Gastroesophageal sphincter (tissue), 4 donors: ENCODE measurements at places on chromosomes 4 and X. TPM values are rescaled to one million over a fixed set of nuclear protein-coding genes. Genes with fewer than 3 reads are reported as not detected.
A peak's percentile ranks its signal among the peaks of the same experiment; 100 is the strongest.

GRCh38 chrX:72296991-72297390 is 8.7 kb downstream of the CITED1 start:
- ATAC-seq = no peak

- no peak for ATAC-seq
Observed at GRCh38 chr4:77652237-77652897, 46.7 kb downstream of the CXCL13 start.

DNA sequence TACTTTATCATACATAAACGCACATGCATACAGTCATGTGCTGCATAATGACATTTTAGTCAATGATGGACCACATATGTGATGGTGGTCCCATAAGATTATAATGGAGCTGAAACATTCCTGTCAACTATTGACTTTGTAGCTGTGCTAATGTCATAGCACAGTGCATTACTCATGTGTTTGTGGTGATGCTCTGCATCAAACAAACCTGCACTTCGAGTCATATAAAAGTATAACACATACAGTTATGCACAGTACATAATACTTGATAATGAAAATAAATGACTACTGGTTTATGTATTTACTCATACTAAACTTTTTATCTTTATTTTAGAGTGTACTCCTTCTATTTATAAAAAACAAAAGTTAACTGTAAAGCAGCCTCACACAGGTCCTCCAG is 60.5 kb upstream of the MCUB start:
- no peak for ATAC-seq

DNA sequence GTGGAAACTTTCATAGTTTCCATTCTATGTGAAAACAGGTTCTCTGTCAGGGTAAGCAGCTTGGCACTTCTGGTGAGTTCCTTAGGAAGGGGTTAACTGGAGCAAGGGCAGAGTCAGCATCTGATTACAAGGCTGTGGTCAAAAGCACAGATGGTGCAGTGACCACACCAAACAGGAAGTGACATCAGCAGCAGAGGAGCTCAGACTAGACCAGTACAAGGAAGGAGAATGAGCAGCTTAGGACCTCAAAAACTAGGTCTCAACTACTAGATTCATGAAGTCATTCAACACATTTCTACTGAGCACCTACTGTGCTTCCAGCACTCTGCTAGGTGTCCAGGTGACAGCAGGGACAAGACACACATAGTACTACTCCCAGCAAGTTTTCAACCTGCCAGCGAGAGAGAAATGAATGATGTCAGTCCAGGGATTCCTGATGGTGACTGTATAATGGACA is 130.2 kb downstream of the AMELX start:
- ATAC-seq = peak; percentile 39

DNA sequence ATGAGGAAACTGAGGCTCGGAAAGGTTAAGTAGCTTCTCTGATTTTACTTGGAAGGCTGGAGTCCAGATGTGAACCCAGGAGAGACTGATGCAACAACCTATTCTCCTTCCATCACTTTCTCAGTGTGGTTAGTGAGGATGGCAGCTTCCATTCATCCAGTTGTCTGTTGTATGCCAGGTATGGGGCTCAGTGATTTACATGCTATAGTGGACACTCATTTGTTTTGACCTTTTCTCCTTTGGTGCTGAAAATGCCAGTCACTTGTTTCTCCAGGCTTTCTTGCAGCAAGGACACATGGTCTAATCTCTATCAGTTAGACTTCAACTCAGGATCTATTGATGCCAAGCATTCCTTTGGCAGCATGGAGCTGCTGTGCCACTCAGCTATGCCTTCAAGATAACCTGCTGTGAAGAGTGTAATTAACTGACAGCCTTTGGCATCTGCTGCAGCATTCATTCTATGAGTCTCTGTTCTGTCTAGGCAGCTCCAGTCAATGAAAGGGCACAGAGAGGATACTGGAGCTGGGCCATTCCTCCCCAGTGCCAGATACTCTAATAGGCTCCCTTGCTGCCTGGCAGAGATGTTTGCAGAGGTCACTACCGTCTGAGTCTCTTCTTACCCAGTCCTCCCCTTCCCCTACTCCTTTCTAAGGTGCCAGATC is 11.0 kb upstream of the CWH43 start:
- ATAC-seq = no peak

DNA sequence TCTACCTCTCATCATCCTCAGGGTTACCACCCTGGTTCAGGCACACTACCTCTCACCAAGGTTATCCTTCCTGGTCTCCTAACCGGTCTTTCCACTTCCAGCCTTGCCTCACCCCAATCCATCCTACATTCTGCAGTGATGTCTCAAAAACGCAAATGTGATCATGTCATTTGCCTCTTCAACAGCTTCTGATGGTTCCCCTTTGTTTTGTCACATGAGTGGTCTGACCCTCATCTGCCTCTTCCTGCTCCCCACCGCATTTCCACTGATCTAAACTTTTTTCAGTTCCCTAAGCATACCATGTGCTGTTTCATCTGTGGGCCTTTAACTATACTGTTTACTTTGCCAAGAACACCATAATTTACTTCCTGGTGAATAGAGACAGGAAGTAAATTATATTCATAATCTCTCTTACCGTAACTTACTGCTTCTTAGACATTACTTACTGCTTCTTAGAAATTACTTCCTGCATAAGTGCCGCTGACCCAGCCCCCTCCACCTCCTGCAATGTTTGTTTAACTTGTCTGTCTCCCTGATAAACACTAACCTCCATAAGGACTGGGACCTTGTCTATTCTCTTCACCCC is 27.1 kb upstream of the NSUN7 start:
- ATAC-seq = peak; percentile 63

Gene NAP1L5
- 8.2 TPM for total RNA-seq

Gene CCNG2
- 24.8 TPM for total RNA-seq

Gene IL3RA
- 7.0 TPM for total RNA-seq

Gene PPM1K
- 28.0 TPM for total RNA-seq

Gene AREG
- 7.3 TPM for total RNA-seq

Gene DMRTC1
- total RNA-seq = 0.81 TPM

DNA sequence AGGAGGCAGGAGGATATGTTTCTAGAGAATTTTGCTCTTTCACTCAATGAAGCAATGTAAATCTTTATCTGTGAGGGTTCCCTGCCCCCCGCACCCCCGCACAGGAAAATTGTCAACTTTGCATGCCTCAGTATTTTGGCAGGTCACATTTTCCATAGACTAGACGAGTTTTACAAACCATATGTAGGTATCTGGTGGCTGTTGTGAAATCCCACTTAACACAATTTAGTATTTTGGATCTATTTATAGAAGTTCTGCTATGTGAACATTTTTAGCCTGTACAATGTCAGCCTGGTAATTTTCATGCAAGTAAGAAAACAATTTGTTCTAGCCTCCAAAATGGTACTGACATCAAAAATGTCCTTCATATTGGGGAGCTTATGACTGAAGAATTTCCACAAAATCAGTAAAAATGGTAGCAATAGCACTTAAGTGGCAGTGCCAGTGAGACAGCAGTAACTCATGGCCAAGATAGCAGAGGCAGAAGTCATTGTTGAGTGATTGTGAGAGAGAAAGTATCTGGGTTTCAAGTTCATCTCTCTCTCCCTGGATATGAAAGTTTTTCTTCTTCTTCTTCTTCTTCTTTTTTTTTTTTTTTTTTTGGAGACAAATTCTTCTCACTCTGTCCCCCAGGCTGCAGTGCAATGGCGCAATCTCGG is 12.4 kb upstream of the FRYL start:
- ATAC-seq = peak; percentile 51

Gene DUX4
- not detected for total RNA-seq

Gene BGN
- total RNA-seq = 49.4 TPM

DNA sequence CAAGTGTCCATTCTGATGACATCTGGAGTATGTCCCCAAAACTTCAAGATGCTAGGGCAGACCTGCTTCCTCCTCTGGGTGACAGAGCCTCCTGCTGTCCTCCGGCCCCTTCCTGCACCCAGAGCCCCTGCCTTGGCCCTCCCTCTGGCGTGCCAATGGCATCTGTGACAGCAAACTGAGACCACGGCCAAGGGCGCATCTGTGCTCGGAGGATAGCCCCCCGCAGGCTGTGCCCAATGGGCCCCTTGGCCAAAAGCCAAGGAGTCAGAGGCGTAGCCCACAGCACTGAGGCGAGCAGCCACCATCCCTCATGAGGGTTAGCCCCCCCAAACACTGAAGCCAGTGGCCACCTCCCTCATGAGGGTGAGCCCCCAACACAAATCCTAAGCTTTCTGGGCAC is 7.9 kb downstream of the LRPAP1 start:
- ATAC-seq = no peak

Gene SLC9A7
- 3.5 TPM for total RNA-seq

GRCh38 chr4:187276736-187277408 is 553.2 kb upstream of the FAT1 start:
- ATAC-seq = no peak

DNA sequence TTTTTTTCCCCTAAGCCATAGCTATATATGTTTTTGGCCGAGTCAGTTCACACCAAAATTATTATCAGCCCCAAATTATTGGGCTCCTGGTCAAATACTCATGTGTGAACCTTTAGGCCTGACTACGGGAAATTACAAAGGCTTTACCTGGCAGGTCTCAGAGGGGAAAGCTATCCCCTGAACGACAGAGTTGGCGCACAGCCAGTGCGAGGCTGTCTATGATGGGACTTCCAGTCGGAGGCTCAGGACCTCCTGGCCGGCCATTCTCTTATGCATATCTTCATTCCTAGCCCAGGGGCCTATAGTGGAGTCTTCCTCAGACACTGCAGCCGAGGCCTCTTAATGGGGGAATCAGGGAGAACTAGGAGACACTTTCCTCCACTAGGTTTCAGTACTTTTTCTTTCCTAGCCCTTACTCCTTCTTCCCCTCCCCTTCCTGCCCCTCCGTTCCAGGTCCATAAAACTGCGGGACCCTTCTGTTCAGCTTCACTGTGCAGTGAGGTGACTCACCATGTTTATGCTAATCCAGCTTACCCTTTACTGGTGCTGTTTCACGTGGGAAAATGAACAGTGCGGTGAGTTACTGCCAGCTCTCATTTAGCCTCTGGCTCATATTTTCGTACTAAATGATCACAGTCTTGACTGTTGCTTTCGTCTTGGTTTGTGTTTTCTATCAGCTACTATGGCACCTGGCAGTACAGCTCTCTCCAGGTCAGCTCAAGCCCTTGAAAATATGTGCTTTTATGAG is 533.9 kb downstream of the FSTL5 start:
- no peak for ATAC-seq

DNA sequence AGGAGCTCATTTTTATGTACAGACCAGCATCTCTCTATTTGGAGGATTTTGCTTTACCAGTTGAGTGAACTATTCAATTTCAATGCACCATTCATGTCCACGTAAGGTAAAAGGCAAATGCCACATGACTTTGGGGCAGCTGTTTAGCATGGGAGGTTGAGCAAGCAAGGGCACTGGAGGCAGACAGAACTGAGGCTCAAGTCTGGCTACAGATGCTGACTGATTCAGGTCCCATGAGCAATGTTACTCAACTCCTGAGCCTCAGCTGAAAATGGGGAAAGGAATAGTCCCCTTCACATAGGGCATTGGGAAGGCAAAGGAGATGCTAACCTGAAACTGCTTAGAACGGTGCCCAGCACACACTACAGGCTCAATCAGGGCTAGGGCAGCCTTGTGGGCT is 93.0 kb upstream of the MTM1 start:
- ATAC-seq = no peak

- ATAC-seq = no peak
Observed at GRCh38 chr4:77003400-77003799, 53.8 kb downstream of the SEPTIN11 start.

DNA sequence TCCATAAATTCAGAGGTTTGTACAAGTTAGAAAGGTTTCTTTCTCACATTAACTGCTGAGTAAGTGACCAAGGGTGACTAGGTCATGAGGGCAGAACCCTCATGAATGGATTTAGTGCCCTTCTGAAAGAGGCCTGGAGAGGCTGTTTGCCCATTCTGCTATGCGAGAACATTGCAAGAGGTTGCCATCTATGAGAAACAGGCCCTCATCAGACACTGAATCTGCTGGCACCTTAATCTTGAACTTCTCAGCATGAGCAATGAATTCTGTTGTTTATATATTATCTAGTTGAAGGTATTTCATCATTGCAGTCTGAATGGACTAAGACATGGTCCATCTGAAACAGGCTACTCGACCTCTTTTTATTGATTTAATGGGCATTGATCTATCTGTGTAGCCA is 96.2 kb upstream of the GPRIN3 start:
- no peak for ATAC-seq

Gene DCHS2
- total RNA-seq = 5.0 TPM

- no peak for ATAC-seq
Observed at GRCh38 chr4:160213366-160213765, 1110.5 kb downstream of the RAPGEF2 start.

Gene TAF7L
- not detected for total RNA-seq

Gene PCDH7
- total RNA-seq = 358 TPM

DNA sequence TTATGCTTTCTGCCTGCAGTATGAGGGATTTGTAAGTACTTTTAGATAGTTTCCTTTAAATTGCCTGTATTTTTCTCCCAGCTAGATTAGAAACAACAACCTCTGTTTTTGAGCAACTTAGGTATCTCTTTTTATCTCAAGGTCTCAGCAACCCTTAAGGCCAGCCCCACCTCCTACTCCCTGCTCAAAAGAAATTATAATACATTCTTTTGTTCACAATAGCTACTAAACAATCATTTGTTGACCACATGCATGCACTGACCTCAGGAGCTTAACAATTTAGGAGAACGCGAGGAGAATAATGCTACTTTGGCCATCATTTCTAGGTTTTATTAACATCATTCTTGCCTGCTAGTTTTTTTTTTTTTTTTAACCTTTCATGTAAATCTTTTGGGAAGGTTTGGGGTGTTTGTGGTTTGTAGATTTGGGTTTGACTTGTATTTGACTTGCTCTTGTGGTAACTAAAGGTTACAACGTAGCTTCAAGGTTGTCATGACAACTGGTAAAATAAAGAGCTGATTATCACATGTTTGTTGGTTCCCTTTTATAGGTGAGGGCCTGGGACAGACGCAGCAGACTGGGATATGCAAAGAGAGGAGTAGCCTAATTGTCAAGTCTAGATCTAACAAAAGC is 145.4 kb upstream of the PLAC1 start:
- ATAC-seq = no peak

Gene CA5B
- total RNA-seq = 9.7 TPM

Gene ADRA2C
- 1.2 TPM for total RNA-seq

DNA sequence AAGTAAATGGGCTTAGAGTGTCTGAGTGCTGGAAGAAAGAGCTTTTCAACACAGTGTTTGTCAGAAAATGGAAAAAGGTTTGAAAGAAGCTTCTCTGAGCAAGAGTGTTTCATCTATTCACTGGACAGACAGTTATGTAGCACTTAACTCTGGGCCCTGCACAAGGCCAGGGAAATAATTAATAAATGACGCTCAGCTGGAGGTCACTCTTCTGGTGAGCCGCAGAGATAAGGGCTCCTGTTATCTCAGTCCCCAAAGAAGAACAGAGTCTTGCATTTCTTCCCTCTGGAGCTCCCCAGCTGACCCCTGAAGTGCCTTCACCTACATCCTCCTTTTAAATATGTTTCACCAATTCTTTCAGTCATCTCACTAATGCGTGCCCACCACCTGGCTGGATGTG is 90.4 kb downstream of the SLC16A2 start:
- ATAC-seq = no peak

- no peak for ATAC-seq
Observed at GRCh38 chr4:152168987-152169616, 366.8 kb downstream of the FBXW7 start.
